ENCODE measurements at places on chromosomes 13 and 19.

GRCh38 chr13:111034811-111035210 is 80.3 kb upstream of the ARHGEF7 start:
- DNase-seq = no peak

GRCh38 chr13:33285420-33286124 is at the start of gene STARD13:
STARD13 (minus strand) TSS chr13:33285755; CDS start chr13:33285638, 117 bp downstream.
- peak; percentile 98 for DNase-seq

- DNase-seq = no peak
Observed at GRCh38 chr19:45772912-45773311, 3.9 kb upstream of the SIX5 start.

DNA sequence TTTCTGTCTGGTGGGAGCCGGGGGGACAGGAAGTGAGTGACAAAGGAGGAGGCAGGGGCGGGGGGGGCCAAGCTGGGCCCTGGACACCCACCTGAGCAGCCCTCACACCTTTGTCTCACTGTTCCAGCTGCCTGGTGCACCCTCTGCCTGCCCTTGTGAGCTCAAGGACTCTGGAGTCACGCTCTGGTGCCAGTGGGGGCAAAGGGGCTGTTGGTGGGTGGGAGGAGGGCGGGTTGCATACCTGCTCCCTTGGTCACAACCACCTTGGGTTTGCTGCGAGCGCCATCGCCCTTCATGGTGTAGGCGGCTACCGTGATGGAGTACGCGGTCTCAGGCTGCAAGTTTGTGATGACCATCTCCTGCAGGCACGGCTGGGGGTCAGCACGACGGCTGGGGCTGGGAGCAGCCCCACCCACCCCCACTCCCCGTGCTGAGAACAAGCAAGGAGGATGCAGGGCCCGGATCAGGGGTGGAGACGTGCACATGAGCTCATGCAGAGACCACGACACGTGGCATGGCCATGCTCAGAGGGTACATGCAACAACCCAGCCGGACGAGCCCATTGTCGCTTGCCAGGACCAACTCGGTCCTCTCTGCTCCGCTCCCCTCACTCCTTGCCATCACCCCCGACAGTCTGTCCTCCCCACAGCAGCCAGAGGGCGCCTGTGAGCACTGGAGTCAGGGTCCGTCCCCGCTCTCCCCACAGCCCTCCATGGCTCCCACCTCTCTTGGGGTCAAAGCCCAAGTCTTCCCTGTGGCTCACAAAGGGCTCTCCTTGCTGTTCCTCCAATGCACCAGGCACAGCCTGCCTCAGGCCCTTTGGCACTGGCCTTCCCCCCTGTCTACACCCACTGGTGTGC is 114.9 kb downstream of the PTPRS start:
- DNase-seq = no peak

DNA sequence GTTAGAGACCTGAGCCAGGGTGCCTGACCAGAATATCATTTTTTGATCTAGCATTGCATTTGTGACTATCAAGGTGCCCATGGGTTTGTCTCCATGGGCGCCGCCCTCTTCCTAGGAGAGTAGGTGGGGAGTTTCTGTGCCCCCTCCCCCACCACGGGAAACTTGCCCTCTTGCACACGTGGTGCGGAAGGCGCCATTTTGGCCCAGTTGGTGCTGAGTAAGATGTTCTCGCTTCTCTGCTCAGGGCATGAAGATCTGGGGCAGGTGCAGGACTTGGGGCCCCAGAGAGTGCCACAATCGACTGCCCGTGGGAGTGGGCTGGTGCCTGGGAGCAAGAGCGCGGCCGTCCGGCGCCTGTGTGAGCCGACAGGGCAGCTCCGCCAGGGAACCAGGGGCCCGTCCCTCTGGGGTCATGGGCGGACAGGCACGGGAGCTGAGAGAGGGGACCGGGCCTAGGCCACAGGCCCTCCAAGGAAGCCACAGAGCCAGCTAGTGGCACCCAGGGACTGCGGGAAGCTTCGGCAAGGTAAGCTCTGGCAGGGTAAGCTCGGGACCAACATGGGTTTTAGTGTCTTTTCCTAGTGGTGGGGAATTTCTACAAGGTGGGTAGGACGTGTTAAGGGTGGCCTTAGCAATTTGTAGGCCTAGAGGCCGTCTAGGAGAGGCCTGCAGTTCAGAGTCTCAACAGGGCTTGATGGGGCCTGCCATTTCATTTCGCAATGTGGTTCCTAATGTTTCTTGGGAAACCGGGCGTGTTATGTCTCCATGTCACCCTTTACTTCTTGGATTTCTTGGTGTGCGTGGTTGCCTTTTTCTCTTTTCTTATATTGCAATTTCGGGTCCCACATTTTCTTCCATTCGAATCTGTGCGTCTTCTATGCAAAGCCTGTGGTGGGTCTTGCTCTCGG is 14.5 kb downstream of the SACS start:
- DNase-seq = no peak

DNA sequence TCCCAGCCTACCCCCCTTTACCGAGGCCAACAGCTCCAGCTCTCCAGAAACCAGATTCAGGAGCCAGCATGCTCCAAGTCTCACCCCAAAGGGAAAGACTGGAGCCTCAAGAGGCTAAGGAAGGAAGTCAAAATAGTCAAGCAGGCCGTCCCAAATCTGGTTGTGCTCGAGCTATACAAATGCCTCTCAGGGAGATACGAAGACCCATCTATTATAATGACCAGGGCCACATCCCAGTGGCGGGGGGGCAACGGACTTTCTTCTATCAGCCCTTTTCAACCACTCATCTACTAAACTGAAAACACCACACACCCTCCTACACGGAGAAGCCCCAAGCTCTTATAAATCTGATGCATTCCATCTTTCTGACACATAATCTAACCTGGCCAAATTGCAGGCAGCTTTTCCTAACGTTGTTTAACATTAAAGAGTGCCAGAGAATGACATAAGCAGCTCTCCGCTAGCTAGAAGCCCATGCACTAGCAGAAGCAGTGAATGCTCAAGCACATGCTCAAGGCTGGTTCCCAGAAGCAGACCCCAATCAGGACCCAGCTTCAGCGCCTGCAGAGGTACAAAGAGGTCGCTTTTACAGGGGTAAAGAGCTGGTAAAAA is 104.6 kb upstream of the ZNF98 start:
- no peak for DNase-seq
